Activated CD4-positive, CD25-positive, alpha-beta regulatory T cell treated with anti-CD3 and anti-CD28 coated beads, Interleukin-2, amount 50 U/mL, for 24 hours (primary cell): ENCODE measurements at places on chromosomes 3 and 15.

GRCh38 chr3:194826594-194826993 lies 140.9 kb downstream of the FAM43A start:
- no peak for ATAC-seq

- no peak for ATAC-seq
Measured at GRCh38 chr3:65953881-65954733, 84.6 kb downstream of the MAGI1 start.

- ATAC-seq, result no peak
Measured at GRCh38 chr3:195385526-195385925, 57.3 kb downstream of the ACAP2 start.

GRCh38 chr3:73452729-73453128 lies 172.0 kb downstream of the PDZRN3 start:
- ATAC-seq, result no peak

DNA sequence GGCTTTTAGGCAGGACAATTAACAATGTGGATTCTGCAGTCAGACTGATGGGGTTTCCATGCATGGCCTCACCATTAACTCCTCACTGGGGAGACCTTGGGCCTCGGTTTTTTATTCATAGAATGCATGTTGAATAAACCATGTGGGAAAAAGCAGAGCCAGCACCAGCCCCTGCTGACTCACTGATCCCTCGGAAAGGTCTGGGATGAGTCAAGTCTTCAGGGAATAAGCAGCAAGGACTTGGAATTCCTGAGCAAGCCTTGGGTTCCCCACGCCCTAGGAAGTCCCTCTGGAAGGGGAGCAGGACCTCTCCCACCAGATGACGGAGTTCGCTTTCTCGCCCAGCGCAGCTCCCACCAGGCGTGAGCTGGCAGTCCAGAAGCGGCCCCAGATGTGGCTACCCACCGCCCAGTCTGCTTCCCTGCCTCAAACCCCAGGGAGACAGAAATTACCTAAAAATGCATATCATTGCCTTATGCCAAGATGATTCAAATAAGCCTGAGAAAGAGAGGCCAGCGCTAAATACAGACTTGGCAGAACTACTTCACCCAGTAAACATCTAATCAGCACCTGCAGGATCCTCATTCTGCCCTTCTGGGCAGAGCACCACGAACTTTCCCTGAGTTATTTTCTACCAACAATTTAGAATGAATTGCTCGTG lies 45.4 kb downstream of the BTD start:
- peak; percentile 30 for ATAC-seq

- ATAC-seq, result no peak
Measured at GRCh38 chr3:17820704-17821103, 78.3 kb upstream of the TBC1D5 start.

DNA sequence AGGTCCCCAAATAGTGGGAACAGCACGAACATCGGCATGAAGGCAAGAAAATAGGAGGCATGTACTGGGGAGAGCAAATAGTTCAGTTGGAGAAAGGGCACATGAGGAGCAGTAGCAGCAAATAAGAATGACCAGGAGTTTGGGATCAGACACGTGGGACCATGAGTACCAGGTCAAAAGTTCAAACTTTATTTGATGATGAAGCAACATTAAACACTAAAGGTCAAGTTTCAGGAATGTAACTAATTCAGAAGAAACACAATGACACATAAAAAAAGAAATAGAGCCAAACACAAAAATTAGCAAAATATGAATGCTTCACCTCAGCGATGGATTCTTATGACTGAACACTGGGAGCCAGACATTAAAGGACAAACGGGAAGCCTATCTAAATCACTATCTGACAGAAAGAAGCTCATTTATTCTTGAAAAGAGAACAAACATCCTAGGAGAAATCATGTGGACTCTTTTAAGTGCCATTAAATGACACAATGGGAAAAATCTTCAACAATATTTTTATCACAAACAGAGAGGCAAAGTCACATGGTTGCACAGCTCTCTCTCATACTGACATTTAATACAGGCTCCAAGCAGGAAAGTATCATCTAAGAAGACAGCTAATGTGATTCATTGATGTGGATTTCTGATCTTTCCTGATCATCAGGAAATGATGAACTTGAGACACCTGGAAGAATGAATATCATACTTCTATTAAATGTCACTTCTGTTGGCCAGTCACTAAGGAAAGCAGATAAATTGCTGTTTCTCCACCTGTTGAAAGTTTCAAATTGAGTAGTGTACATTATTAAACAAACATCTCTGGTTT lies 216.9 kb upstream of the THBS1 start:
- ATAC-seq, result no peak

GRCh38 chr3:69775751-69776150 lies 36.5 kb downstream of the MITF start:
- no peak for ATAC-seq

DNA sequence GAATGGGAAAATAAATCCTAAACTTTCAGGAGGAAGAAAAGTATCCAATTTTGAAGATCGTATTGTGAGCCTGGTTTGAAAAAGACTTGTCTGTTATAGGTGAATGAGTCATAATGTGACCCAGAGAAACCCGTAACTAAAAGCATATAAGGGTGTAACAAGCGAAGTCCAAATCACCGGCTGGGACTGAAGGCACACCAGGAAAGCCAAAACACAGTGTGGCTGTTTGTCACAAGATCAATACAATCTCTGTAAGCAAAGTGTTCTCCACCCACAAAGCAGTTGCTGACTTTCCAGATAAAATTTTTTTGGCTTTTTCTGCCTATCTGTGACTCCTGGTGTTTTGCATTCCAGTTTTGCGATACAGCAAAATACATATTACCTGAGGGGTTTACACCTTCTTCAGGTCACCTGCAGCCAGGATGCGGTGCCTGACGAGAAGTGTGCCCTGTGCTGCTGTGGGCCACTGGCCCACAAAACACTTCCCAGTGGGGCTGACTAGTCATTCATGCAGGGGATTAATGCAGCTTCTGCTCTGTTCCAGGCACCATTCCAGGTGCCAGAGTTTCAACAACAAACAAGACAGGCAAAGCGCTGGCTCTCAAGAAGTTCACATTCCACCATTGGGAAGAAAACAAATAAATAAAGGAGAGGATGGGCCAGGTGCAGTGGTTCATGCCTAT lies 14.4 kb downstream of the HES1 start:
- no peak for ATAC-seq

GRCh38 chr3:195213639-195214315 lies 57.2 kb downstream of the XXYLT1 start:
- no peak for ATAC-seq

- ATAC-seq, result peak; percentile 78
Measured at GRCh38 chr3:112128843-112129727, 4.0 kb downstream of the GCSAM start.

GRCh38 chr3:24426896-24427295 lies 67.8 kb downstream of the THRB start:
- ATAC-seq, result no peak

- peak; percentile 91 for ATAC-seq
Measured at GRCh38 chr15:89430530-89431341, 65.6 kb downstream of the RHCG start.

DNA sequence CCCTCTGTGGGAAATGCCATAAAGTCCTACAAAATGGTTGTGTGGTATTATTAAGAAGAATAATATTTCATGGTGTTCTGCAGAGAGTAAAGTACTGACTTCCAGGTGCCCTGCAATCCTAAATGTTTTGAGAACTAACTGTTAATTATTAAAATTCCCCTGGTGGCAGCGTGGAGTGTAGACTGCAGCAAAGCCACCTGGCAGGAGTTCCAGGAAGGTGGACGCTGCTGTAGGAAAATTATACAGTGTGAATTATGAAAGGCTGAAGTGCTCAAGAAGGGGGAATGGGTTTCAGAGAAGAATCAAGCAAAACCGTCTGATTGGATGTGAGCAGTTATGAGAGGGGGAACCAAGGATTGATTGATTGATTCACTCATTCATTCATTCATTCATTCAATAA lies 572.4 kb upstream of the PPP2R3A start:
- no peak for ATAC-seq

GRCh38 chr15:66841953-66842681 lies 140.1 kb downstream of the SMAD6 start:
- peak; percentile 49 for ATAC-seq

DNA sequence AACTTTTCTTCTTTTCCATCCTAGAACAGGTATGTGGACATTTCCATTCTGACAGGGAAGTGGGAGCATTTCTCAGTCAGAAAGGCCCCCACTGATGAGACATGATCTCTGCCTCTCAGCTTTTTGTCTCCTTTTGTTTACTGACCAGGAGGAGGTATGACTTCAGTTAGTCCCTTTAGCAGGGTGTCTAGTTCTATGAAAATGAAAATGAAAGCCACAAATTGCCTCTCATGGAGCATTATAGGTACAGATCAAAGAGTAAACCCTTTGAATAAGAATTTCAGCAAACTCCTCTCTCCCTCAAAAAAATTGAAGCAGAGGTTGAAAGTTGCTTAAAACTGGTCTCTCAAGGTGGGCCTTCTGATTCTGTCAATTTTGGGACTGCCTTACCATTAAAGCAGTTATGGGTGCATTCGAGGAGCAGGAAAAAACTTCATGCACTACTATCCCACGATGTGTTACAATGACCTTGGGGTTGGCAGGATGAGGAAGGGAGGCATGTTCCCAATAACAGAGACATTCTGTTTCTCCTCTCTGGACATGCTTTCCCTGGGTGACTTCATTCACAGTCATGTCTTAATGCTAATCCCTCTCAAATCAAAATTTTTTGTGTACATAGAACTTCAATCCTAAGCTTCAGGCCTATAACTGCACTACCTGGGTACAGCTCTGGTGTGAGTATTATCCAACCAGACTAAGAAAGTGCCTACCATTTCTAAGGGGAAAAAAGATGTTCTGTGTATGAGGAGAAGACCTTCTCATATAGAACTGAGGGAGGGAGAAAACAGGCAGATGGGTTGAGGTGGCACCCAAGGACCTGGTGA lies 50.6 kb upstream of the TBC1D23 start:
- ATAC-seq, result peak; percentile 86

DNA sequence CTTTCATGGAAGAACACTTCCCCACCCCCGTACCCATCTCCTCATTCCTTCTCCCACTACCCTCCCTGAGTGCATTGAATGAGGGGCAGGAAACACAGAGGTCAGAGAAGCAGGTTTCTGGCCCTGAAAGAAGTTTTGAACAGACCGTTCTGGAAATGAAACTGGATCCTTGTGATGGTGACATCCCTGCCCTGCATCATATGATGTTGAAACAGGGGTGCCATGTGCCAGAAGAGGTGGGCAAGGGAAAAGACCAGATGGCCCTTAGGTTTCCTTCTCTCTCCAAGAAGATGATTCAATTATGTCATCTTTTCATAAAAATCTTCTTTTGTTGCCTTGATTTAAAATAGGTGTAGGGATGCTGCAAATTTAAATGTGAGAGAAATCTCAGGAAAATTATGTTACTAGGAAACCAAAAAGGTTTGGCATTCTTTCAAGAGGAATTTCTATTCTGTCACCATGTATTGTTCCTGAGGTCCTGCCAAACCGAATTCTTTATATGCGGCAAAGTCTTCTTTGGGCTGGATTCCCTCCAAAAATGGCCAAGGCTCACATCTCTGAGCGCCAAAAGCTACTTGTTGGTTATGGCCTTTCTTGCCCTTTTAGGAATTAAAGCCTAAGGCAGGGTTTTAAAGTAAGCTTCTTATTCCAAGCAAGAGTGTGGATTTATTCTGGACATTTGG lies 19.9 kb upstream of the TNFAIP8L3 start:
- ATAC-seq, result no peak

GRCh38 chr15:81680829-81681228 lies 306.8 kb upstream of the TMC3 start:
- no peak for ATAC-seq

GRCh38 chr3:111412656-111413055 lies 129.3 kb upstream of the CD96 start:
- ATAC-seq, result peak; percentile 25

- no peak for ATAC-seq
Measured at GRCh38 chr3:112653209-112653871, 12.4 kb upstream of the CCDC80 start.

- ATAC-seq, result no peak
Measured at GRCh38 chr15:46854564-46854963, 862.7 kb upstream of the SEMA6D start.

GRCh38 chr3:179589143-179589542 lies 15.3 kb downstream of the MRPL47 start:
- ATAC-seq, result peak; percentile 48

GRCh38 chr15:39269352-39269751 lies 311.5 kb upstream of the THBS1 start:
- no peak for ATAC-seq

GRCh38 chr15:82538961-82539690 lies 1.1 kb downstream of the RPS17 start:
- ATAC-seq, result no peak

DNA sequence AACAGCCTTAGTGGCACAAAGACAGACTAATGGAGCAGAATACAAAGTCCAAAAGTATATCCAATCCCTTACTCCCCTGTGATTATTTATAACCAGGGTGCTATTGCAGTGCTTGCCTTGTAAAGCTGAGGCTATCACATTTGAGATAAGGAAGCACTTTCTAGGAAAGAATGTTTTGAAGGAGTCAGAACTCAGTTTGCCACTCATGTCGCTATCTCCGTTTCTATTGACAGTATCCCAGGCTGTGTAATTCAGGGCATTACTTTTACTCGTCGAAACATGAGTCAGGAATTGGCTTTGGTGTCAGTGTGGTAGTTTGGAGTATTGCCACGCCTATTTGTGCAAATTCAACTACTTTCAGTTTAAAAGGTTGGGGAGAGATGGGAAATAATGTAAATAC lies 78.4 kb downstream of the FBXL2 start:
- ATAC-seq, result no peak

DNA sequence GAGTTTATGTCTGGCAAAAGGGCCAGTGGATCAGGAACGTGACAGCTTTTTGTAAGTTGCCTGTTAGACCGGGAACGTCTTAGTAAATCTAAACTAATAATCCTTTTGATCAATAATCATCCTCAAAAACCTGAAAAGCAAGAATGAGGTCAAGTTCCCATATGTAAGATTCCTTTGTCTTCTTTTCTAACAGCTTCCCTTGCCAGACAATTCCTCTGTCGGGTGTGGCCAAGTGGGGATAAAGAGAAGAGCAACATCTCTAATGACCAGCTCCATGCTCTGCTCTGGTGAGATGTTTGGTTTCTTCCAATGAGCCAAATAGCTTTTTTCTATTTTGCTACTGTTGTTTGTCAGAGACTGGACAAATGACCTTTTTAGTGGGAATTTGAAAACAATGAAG lies 19.8 kb downstream of the FANCD2OS start:
- no peak for ATAC-seq

- peak; percentile 13 for ATAC-seq
Measured at GRCh38 chr3:5314897-5315296, 127.4 kb downstream of the EDEM1 start.
